Hematopoietic multipotent progenitor cell treated with erythropoietin and hydrocortisone succinate and interleukin-3 and kit ligand, for 8 days (in vitro differentiated cells): ENCODE measurements at places on chromosomes 11 and 22.

GRCh38 chr22:44449683-44450425 lies 48.2 kb downstream of the RTL6 start:
- DNase-seq: no peak

DNA sequence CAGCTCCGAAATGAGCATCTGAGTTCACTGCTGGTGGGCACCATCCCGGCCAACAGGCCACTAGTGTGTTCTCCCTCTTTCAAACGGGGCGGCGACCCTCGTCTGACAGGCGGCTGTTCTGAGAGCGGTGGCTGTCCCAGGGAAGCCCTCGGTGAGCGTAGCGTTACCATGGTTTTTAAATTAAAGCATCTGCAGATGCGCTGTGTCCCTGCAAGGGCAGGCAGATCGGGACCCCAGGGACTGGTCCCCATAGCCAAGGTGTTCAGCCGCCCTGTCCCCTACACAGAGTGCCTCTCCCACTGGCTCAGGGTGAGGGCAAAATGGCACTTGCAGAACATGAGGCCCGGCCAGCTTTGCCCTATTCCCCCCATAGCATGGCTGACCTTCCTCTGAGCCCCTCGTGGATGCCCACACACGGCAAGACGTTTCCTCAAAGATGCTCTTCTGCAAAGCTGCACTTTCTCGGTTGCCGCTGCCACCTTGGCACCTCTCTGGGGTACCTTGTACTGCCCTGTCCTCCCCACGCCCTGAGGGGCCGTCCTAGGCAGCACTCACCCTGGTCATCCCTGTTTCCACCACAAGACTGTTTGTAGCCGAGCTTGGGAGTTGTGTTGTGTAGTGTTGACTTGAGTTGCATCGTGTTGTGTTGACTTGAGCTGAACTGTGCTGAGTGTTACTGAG lies 51.9 kb upstream of the KCNQ1OT1 start:
- DNase-seq: no peak

- DNase-seq: no peak
Measured at GRCh38 chr11:73366265-73366610, 10.0 kb upstream of the RELT start.

GRCh38 chr11:117816151-117816741 lies 8.3 kb downstream of the FXYD2 start:
- DNase-seq: no peak

- DNase-seq: no peak
Measured at GRCh38 chr11:116110356-116110755, 606.1 kb upstream of the CADM1 start.

GRCh38 chr11:62922189-62922589 lies 1.0 kb upstream of the CHRM1 start:
- no peak for DNase-seq

DNA sequence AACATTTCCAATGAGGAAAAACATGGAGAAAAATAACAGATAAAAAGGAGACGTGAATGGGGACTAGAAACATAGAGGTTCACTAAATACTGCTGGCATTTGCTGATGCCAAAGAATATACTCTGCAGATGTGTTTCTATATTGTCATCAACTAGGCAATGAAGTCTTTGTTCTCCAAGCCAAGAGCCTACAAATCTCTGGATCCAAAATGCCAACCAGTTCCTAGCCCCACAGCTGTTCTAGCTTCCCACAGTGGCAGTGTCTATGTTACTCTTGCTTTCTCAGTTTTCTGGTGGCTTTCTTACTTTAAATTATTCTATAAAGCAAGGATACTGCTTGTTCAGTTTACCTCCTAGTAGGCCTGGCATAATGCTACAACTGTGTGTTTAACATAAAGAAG lies 977.9 kb upstream of the CCDC90B start:
- DNase-seq: no peak

- no peak for DNase-seq
Measured at GRCh38 chr11:128483211-128483788, 104.1 kb downstream of the ETS1 start.

DNA sequence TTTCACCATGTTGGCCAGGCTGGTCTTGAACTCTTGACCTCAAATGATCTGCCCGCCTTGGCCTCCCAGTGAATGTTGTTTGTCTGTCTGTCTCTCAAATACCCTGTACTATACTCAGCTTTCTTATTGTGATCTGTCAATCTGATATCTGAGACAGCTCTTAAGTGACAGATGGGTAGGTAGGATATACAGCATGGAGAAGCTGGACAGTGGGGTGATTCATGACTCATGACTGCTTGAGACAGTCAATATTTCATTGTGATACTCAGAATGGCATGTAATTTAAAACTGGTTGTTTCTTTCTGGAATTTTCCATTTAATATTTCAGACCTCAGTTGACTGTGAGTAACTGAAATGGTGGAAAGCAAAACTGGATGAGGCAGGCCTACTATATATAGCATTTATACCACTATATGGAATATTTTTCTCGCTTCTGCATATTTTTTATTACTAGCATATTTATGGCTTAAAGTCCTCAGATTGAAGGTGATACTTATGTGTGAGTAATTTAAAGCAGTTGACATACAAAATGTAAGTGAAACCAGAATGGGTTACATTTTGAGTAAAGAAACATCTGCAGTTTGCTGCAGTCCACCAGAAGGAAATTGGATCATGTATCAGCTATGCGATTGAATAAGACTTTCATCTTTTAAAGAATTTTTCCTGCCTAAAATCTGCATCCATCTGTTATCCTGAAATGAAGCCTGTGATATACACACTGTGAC lies 22.3 kb downstream of the ARHGAP42 start:
- no peak for DNase-seq
